ENCODE measurements at places on chromosomes 1 and 21.

DNA sequence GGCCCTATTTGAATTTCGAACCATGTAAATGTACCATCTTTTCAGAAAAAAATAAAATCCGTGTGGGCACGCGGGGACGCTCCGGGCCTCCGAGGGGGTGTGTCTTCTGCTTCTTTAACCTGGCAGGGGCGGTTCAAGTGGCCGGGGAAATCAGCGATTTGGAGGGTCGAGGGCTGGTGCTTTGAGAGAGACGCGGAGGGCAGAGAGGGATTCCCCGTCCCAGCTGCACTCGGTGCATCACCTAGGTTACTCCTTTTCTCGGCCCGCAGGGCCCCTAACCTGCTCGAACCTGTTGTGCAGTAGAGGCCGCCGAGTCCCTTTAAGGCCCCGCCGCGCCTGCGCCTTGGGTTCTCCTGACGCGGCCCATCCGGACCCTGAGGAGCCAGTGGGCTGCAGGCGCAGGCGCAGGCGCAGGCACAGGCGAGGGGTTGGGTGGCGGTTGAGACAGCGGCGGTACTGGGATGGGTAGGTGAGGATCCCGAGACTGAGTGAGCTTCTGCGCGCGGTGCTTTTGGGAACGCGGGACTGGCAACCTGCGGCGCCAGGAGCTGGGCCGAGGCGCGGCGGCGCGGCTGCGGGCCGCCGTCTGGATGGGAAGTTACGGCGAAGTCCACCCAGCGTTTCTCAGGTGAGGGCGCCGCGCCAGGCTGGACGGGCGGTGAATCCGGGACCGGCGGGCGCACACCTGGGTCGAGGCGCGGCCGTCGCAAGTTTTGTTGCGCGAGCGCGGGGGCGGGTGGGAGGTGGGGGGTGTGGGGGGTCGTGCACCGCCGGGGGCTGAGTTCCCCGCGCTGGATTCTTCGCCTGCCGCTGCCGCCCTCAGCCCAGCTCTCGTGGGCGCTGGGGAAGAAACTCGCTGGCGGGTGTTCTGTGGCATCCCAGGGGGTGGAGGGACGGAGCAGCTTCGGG is at the start of gene NBPF3:
Gene NBPF3, plus strand, starts transcription at position 417 of the 909 bp plus-strand sequence. CDS start 4,950 bp downstream, outside the sequence.
- DNase-seq = peak; percentile 84

DNA sequence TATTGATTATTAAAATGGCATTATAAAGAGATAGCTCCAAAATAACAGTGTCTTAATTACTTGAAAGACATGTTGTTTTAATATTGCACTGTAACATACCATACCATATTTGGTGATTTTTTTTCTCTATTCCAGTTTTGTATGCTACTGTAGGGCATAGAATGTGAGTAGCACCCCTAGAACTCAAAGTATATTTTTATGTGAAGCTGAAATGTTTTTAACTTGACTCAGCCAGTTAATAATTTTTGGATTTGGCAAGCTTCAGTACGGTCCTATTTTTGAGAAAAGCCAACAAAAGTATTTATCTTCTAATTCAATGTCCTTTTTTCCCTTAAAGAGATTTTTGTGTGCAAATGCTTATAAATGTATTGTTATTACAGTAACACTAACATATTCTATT is 593.8 kb downstream of the USP25 start:
- no peak for DNase-seq

- no peak for DNase-seq
These were observed 24.6 kb downstream of the RPS6KA1 start for GRCh38 chr1:26553942-26554682.

DNA sequence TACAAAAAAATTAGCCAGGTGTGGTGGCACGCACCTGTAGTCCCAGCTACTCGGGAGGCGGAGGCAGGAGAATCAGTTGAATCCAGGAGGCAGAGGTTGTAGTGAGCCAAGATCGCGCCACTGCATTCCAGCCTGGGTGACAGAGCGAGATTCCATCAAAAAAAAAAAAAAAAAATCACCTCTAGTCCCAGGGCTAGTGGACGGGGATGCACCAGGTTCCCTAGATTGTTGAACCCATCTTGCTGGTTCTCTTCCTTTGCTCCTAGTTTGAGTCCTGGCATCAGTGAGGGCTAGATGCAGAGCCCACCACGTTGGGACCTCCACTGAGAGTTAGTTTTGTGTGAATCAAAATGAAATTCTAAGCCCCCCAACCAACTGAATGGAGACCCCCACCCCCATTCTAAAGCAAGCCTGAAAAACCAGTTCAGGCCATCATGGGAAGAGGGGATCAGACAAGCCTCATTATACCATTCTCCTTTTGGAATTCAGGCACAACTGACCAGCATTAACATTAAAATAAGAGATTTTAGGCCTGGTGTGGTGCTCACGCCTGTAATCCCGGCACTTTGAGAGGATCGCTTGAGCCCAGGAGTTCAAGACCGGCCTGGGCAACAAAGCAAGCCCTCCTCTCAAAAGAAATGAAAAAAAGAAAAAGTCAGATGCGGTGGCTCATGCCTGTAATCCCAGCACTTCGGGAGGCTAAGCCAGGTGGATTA is 17.9 kb upstream of the L1TD1 start:
- DNase-seq = no peak

GRCh38 chr1:64983110-64983509 is 16.8 kb upstream of the JAK1 start:
- no peak for DNase-seq

GRCh38 chr1:198132060-198132781 is 24.6 kb upstream of the NEK7 start:
- no peak for DNase-seq

All from coronary artery (tissue), 2 donors.